Activated CD4-positive, alpha-beta T cell treated with anti-CD3 and anti-CD28 coated beads, Interleukin-2, amount 50 U/mL, for 4 hours (primary cell): ENCODE measurements at places on chromosomes 11 and 22.

- no peak for DNase-seq
These were observed 1149.1 kb upstream of the RAG2 start for GRCh38 chr11:37747121-37747520.

DNA sequence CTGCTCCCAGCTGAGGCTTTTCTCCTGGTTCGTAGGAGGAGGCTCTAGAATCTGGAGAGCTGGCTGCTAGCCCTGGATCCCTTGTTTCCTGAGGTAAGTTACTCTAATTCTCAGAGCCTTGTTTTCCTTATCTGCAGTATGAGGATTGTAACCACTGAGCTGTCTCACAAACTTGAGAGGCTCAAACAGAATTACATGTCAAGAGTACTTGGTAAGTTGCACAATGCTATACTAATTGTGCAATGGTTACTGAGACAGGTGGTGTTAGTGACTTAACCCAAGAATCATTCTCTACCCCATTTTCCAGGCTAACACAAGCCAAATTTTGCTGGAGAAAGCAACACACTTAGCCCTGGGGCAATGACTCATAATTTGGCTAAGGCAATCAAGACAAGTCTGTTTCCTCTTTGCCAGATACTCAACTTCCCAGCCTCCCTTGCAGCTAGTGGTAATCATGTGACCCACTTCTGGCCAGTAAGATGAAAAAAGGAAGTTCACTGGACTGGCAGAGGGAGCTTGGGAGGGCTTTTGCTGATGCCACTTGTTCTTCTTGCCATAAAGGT lies 348.0 kb downstream of the TENM4 start:
- no peak for DNase-seq

- DNase-seq = no peak
These were observed 42.6 kb downstream of the CHST1 start for GRCh38 chr11:45622861-45623260.

GRCh38 chr22:42343531-42344081 lies 73.2 kb upstream of the TCF20 start:
- no peak for DNase-seq

DNA sequence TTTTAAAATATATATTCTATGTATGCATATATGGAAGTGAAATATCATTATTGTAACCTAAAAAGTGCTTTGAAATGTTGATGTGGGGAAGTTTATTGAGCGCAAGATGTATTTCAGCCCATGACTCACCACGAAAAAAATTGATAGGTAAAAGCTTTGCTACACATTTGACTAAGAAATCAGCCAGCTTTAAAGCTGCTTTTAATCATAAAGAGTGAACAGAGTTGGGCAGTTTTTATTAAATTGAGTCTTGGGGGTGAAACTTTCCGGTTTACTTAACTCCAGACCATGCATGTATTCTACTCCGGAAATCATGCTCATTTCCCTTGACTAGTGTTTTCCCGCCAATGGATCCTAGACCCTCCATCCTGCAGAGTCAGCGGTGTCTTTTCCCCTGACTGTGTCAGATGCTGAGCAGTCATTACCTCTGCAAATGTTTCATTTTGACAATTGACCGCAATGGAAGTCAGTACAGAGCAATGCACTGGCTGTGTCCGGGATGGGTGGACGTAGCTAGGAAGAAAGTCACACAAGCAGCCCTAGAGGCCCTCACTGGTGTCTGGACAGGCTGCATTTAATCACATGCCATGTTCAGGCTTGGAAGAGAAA lies 47.2 kb upstream of the MPEG1 start:
- no peak for DNase-seq

GRCh38 chr11:35061516-35062440 lies 77.2 kb upstream of the CD44 start:
- no peak for DNase-seq

DNA sequence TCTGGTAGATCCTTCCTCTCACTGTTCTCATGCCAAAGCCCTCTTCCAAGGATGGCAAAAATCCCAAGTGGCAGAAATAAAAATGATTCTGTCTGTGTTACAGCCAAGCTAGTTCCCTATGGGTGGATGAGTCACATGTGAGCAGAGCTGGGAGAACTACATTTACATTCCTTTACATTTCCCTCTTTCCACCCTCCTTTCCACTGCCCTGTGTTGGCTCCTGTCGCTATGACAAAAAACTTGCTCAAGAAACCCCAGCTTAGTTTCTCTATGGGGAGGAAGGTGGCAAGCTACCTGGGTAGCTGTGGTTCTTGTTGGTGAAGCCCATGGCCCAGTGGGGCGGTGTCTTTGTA lies 10.2 kb upstream of the DDB2 start:
- no peak for DNase-seq

DNA sequence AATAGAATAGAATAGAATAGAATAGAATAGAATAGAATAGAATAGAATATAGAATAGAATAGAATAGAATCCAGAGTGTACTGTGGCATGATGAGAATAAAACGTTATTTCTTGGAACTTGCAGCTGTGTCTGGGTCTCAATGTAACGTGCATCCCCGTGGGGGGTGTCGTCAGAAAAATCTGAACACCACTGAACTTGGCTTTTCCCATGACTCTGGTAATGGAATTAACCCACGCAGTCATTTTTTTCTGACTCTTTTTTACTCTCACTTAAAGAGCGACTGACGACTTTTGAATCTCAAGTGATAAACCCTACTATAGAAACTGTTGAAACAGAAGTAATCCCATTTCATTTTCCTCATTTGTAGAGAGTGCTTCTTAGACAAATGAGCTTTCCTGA lies 92.4 kb upstream of the BID start:
- DNase-seq = no peak

- DNase-seq = no peak
These were observed 7.0 kb downstream of the SERHL2 start for GRCh38 chr22:42560781-42561180.

GRCh38 chr11:76600124-76600655 lies 70.4 kb downstream of the LRRC32 start:
- DNase-seq = no peak

DNA sequence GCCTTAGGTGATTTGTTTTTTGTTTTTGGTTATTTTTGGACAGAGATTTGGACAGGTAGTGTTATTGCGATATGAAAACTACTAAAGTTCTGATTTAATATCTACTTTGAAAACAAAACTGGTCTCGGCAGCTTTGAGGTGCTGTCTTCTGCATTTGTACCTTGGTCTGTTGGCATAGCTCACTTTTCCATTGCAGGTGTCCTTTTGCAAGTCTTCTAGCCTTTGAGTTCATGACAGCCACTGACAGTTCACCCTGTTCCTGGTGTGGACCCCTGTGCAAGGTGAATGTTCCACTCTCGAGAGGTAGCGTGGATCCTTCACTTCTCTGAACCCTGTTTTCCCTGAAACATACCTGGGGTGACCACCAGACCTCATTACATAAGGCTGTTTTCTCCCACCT lies 44.9 kb upstream of the ST14 start:
- DNase-seq = no peak
